Fibroblast of lung (primary cell): ENCODE measurements at places on chromosomes 6 and 20.
A peak's percentile ranks its signal among the peaks of the same experiment; 100 is the strongest.

DNA sequence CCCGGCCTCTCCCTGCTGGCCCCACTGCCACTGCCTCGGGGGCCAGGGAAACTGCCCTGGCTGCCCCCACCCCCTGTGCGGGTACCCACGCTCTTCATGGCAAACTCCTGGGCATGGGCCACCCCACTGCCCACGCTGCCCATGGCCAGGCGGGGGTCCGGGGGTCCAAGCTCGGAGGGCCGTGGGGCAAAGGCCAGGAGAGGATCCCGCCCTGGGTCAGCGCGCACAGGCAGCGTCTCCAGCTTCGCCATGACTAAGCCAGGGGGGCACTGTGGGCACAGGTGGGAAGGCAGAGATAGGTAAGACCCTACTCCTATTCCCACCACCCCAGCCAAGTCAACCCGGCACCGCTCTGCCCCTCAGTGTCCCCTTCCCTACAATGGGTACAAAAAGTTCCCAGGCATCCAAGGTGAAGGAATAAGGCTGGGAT is 6.4 kb downstream of the LZTS3 start:
- no peak for DNase-seq

DNA sequence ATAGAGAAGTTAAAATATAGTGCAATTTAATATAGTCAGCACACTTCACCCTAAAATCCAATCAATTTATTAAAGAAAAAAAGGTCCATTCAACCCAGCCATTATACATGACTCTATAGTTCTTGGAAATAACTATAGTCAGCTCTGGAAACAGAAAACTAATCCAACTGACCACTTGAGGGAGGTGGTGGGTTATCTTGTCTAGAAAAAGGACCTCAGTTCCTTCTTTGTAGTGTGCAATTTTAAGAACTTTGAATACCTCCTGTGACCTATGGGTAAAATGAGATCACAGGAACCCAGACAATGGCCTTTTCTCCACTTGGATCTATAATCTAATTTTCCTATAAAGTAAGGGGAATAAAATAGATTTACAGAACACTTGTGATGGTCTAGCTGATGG is 163.6 kb upstream of the CENPW start:
- DNase-seq: peak; percentile 50

GRCh38 chr6:6492675-6493074 is 95.8 kb upstream of the LY86 start:
- no peak for DNase-seq

- no peak for DNase-seq
These were observed 166.9 kb upstream of the TNFAIP3 start for GRCh38 chr6:137700161-137700560.

DNA sequence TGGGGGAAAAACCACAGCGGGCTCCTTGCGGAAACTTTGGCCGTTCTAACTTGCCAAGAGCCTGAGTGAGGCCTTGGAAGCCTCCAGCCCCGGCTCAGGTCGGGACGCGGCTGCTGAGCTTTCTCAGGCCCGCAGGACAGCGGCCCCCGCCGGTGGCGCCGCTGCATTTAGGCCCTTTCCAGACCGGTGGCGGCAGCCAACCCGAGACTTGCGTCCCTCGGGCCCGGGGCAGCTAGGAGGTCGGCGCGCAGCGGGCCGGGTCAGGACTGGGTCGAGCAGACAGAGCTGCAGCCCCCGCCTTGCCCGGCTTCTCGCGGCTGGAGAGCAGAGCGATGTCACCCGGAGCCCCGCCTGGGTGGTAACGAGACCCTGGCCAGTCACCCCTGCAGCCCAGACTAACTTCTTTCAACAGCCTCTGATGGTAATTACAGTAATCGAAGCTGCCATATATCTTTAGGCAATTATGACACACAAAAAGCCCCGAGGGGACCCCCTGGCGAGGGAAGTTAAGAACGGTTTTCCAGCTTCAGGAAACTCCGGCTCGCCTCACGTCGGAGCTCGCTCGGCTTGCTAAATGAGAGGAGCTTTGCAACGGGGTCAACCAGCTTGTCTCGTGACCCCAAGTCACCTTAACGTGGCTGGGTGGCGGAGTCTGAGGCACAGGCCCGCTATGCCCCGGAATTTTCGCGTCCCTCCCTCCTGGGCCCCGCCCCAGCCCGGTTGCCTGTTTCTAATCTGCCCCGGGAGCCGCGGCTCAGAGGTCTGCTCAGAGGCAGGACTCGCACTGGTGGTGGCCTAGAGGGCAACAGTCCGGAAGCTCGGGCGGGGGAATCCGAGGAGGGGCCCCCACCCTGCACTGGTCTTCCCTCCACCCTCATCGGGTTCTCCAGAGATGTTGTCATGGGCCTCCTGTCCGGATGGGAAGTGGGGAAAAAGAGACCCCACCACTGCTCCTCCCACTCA is 3.0 kb downstream of the NR2E1 start:
- DNase-seq: no peak

- DNase-seq: no peak
These were observed 286.2 kb downstream of the ESR1 start for GRCh38 chr6:152093711-152094110.

DNA sequence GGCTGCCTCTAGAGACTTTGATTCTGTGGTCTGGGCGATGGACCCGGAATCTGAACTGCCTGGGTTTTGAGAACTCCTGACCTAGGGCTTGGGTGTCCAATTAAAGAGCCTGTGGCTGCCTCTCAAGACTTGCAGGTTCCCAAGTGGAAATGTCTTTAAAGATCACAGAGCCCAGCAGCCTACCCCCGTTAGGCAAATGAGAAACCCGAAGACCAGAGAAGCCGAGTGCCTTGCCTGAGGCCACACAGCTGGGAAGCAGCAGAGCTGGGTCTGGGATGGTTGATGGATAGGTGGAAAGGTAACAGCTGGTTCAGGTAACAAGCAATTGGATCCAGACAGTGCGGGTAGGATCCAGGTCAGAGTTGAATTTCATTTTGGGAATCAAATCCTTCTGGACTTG is 25.8 kb downstream of the KCNB1 start:
- no peak for DNase-seq

- no peak for DNase-seq
These were observed 483.8 kb upstream of the EYS start for GRCh38 chr6:66190858-66191257.

DNA sequence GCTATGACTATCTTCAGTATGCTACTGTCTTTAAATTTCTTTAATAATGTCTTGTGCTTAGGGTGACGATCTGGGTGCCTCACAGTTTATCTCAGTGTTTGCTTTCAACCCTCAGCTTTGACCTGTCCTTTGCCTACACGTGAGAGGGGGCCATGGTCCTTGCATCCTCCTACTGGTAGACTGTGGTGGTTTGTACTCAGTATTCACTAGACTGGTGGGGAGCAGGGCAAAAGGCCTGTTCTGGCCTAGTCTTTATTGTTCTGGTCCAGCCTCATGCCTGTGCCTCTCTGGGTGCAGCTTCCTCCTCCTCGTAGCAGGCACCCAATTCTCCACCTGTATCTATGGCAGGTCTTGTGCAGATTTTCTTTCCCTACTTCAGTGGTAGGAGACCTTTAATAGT is 354.9 kb downstream of the CD109 start:
- DNase-seq: no peak

- DNase-seq: peak; percentile 61
These were observed 121.2 kb upstream of the LAMP5 start for GRCh38 chr20:9392892-9393857.

- no peak for DNase-seq
These were observed 135.3 kb upstream of the DEFB112 start for GRCh38 chr6:50185006-50185405.

GRCh38 chr6:960356-960755 is 267.4 kb upstream of the EXOC2 start:
- DNase-seq: peak; percentile 30

- no peak for DNase-seq
These were observed 14.9 kb downstream of the FYN start for GRCh38 chr6:111858347-111858746.

- DNase-seq: no peak
These were observed 17.0 kb downstream of the PHF20 start for GRCh38 chr20:35788796-35789195.

DNA sequence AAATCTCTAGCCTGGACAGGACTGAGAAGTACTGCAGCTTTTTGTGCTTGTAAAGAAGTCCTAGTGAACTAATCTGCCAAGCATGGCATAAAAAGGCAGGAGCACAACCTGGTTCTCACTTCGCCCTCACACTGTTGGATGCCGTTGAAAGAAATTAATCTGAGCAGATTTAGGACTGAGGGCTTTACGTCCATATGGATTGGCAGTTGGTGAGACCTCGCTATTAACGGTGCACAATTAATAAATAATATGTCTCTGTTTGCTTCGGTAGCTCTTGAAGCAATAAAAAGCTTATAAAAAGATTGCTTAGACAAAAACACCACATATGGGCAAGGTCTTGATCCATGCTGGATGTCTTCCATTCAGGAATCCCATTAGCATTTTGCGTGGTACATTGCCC is 185.6 kb upstream of the EPHA7 start:
- no peak for DNase-seq

GRCh38 chr6:41559655-41560427 is 13.7 kb downstream of the FOXP4 start:
- DNase-seq: no peak

DNA sequence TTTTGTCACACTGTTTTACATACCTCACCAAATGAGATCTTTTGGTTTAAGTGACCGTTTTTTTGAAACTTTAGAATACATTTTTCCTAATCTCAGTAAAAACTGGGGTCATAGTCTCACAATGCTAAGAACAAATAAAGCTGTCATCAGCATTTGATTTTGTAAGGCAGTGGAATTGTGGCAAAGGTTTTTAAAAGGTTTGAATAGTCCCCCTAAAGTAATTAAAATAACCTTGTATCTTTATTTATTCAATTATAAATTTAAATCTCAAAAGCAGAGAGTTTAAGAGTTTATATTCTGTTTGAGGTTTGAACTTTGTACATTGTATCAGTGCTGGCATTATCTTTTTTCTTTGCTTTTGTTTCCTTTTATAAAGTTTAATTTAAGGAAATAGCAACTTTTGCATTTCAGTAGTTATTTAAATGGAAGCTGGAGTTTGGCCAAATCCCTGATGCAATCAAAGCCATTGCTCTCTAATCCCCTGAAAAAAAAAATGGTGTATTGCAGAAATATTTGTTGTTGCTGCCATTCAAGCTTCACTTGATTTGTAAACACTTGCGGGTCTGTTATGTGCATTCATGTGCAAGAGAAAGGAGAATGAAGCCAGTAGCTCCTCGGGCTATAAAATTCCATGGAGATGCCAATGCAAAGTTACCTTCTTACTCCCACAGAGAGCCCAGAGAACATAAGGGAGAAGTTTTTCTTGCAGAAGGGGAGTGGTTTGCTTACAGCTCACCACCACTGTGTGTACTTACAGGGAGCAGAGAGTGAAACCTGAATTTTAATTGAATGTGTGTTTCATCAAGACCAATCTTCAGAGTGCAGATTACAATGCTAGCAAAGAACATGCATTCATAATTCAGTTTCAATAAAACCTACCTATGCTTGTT is 391.8 kb downstream of the ARHGAP18 start:
- peak; percentile 47 for DNase-seq

DNA sequence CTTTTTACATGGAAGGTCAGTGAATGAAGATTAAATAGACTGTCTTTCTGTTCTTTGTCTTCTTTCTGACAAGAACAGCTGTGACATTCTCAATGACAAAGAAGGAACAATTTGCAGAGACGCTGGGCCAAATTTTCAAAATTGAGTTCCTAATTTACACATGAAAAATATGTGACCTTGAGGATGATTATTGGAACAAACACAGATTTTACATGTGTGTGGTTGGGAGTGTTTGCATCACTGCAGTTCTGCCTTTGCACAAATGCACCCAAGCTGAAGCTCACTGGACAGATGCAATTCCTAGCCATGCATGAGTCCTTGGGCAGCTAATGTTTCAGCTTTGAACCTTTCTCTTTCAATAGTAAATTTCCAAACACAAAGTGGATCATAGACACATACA is 350.8 kb downstream of the QKI start:
- no peak for DNase-seq

GRCh38 chr6:139028215-139028657 is 309 bp upstream of the ABRACL start:
- DNase-seq: no peak

GRCh38 chr20:15857173-15857784 is 716.0 kb downstream of the KIF16B start:
- DNase-seq: no peak

- DNase-seq: no peak
These were observed 1.8 kb downstream of the GATA5 start for GRCh38 chr20:62473717-62474603.

DNA sequence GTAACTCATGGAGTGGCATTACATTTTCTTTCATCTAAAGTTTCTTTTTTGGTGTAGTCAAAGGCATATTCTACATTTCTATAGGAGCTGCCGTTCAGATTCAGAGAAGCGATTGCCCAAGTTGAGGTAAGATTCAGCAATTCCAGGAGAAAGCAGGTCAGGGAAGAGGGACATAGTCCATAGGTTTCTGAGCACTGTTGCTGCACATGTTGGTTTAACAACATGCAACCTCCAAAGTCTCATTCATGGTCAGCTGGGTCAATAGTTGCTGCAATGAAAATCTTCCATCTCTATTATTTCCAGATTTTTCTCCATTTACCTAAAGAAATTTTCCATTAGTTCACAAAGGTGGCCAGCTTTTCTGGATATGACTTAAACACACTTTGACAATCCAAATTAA is 682.3 kb upstream of the MAN1A1 start:
- no peak for DNase-seq

DNA sequence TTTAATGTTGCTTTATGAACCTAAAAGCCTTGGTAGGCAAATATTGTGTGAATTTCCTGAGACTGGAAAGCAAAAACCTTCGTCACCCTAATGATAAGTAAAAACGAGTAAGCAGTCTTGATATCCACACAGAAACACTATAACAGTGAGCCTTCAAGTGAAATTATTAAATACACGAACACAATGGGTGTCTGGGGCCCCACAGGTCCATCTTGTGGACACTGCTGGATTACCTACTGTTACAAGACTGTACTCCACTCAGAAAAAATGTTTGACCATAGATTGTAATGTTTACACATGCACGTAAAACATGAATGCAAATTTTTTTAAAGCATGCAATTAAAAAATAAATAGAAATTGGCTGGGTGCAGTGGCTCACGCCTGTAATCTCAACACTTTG is 466.9 kb downstream of the CD83 start:
- peak; percentile 15 for DNase-seq

DNA sequence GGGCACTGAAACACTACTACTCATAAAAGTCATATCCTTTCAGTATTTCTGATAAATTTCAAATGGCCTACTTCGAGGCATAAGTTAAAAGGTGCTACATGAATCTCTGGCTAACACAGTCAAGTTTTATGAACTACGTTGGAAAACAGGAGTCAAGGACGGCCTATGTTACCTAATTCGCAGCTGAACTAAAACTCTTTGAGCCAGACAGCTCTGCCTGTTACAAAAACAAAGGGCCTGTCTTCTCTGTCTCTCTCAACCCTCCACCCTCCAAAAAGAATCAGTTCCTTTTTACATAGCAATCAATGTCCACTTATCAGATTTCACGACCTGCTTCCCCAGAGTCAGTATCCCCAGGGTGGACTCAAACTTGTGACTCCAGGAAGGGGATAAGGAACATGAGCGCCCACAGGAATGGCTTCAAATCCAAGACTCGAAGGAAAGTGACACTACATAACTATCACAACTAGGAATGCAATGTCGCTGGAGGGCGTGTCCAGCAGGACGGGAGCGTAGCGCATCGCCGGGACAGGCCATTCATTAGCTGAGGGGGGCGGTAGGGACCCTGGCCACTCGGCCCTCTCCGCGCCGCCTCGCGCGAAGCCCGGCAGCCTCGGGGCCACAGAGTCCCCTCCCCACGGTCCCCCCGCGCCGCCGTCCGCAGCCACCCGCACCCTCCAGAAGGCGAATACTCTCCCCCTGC is 591 bp downstream of the IBTK start:
- peak; percentile 55 for DNase-seq

GRCh38 chr6:3722785-3723184 is 28.7 kb downstream of the PXDC1 start:
- no peak for DNase-seq
